ENCODE measurements at places on chromosomes 2 and 18.

DNA sequence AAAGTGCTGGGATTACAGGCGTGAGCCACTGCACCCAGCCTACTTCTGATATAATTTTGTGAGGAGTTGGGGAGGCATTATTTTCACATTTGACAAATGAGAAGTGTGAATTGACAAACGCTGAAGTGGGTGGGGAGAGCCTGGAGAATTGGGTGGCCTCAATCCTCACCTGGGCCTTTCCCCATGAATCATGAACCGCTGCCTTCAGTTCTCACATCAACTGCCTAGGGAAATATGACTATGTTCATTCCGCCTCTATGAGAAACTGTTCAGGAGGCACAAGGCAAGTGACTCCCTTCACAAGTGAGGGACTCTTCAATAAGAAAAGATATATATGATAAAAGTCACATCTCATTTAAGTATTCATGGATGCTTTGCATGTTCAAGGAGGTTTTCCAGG is 96.6 kb upstream of the RND3 start:
- DNase-seq: no peak

- DNase-seq: no peak
These were observed 38.6 kb upstream of the ARHGAP25 start for GRCh38 chr2:68695971-68696370.

- peak; percentile 47 for DNase-seq
These were observed 277 bp upstream of the INPP1 start for GRCh38 chr2:190343089-190343535.

DNA sequence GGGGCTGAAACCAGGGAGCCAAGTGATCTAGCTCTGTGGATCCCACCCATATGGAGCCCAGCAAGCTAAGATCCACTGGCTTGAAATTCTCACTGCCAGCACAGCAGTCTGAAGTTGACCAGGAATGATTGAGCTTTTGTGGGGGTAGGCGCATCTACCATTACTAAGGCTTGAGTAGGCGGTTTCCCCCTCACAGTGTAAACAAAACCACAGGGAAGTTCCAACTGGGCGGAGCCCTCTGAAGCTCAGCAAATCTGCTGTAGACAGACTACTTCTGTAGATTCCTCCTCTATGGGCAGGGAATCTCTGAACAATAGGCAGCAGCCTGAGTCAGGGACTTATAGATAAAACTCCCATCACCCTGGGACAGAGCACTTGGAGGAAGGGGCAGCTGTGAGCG is 96.7 kb downstream of the CCDC148 start:
- no peak for DNase-seq

DNA sequence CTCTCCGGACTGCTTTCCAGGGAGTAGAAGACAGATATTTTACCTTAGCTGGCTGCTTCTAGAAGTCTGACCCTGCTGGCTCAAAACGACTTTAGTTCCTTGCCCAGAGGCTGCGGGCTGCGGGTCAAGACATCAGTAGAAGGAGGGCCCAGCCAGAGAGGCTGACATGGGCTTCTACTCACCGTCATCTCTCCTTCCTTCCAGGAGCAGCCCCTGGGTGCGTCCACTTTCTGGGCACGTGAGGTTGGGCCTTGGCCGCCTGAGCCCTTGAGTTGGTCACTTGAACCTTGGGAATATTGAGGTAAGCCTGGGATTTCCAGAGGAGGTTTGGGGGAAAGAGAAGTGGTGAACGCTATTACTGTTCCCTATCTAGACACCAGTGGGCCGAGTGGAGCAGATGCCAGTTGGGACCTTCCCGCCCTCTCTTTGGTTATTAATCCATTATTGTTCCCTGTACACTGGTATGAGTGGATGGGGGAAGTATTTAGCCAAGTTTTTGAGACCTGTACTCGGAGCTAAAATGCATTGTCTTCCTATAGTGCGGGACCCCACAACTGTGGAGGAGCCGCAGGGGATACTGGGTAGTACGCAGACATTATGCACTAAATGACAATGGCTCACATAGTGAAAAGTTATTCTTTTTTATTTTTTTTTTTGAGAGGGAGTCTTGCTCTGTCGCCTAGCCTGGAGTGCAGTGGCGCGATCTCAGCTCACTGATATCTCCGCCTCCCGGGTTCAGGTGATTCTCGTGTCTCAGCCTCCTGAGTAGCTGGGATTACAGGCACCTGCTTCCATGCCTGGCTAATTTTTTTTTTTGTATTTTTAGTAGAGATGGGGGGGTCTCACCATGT is 26.3 kb upstream of the CASP8 start:
- no peak for DNase-seq

DNA sequence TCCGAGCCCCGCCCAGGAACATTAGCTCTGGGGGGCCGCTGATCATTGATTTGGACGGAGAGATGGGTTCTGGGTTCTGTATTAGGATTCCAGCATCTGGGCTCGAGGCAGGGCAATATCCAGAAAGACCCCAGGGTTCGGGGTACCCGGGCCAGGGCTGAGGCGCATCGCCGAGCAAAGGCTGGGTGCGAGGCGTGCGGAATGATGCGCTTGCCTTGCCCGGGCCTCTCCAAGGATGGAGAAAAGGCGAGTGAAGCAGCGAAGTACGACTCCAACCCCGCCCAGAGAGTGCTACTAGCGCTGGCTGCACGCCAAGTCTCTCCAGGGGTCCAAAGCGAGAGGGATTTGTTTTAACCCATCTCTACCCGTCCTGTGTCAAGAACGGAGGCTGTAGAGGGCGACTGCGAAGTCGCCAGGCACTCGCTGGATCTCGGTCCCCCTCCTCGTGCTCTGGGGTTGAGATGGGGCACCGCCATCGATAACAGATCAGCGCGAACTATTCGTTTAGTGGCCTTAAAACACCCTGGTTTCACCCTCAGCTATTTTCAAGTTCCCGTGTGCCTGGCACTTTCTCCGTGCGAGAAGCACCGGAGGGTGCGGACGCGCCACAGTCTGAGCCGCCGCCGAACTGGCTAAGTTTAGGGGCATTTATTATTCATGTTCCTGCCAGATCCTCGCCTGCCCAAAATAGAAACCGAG is 1.9 kb downstream of the ADCYAP1 start:
- DNase-seq: no peak

All from thoracic aorta (tissue), 2 donors.